Neural progenitor cell (in vitro differentiated cells): ENCODE measurements at places on chromosomes 12 and 14. TPM values are rescaled to one million over a fixed set of nuclear protein-coding genes. Genes with fewer than 3 reads are reported as not detected.

Gene CPNE6
- not detected in 2 replicates for total RNA-seq

Gene PTGER2
- not detected in 2 replicates for total RNA-seq

Gene GNB3
- total RNA-seq: 2.7 and 7.6 TPM in 2 replicates

Gene RASAL1
- 0.50 and 1.4 TPM in 2 replicates for total RNA-seq

Gene NGB
- total RNA-seq: not detected in 2 replicates

Gene DHRS2
- 0.59 and 2.8 TPM in 2 replicates for total RNA-seq

Gene CIROP
- 0.06 TPM in 1 of 2 replicates, not detected in the other for total RNA-seq

Gene KLRB1
- not detected in 2 replicates for total RNA-seq
